ENCODE measurements at places on chromosomes 2 and 18. TPM values are rescaled to one million over a fixed set of nuclear protein-coding genes. Genes with fewer than 3 reads are reported as not detected.

Gene AQP4
- not detected for total RNA-seq

Gene SULT1C2
- total RNA-seq = 55.3 TPM

Gene INHBB
- not detected for total RNA-seq

Gene HTR2B
- not detected for total RNA-seq

Gene IGFBP2
- total RNA-seq = 48.5 TPM

Gene NPHP1
- total RNA-seq = 0.94 TPM

Gene BOK
- 6.7 TPM for total RNA-seq

DNA sequence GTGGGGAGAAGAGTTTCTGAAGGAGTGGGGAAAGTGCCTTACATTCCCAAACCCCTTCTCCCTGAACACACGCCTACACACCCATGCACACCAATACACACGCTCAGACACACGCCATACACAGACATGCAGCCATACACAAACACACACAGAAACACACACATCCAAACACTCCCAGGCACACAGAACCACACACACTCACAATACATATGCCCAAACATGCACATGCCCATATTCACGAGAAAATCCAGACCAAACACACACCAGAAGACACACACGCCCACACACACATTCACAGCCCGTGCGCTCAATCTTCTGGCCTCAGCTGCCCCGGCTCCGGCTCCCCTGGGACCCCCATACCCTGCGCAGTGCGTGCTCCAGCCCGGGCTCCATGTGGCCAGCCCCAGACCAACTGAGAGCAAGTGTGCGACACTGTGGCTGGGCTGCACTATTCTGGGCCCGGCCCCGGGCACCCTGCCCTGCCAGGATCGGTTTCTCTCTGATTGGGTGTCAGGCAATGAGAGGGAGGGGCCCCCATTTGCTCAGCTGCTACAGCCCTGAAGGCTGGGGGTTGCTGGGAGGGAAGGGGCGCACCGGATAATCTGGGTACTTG, at the start of gene PRKAG3:
Gene PRKAG3 (minus strand): TSS at position 426 of the 613 bp plus-strand sequence.
- DNase-seq = peak; percentile 33
- H3K4me1 ChIP-seq = no peaks in the 10 kb centered on the region
- no peak within 1 kb of the TSS for H3K4me3 ChIP-seq
- H3K27ac ChIP-seq = no peak within 1 kb of the TSS
- H3K36me3 ChIP-seq = no peaks in the 10 kb centered on the region
- no peaks in the 10 kb centered on the region for H3K27me3 ChIP-seq

DNA sequence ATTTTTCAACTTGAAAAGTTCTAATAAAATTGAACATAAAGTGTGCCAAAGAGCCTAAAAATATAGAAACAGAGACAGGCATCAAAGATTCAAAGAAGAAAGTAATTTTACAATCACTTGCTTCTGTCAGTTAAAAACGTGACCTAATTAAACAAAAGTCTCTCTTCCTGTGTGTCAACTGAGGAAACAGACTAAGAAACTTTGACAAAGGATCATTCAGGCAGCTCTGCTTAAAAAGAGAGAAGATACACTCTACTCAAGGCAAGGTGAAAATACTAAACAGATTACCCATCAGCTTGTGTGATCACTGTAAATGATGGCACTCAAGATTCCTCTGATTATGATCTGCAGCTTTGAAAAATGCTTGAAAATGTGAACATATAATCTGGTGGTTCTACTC, 47.8 kb downstream of the DYM start:
- H3K4me3 ChIP-seq = no peak overlapping the region
- no peak overlapping the region for H3K27ac ChIP-seq
- no peaks in the 10 kb centered on the region for H3K4me1 ChIP-seq

GRCh38 chr18:77098029-77098428, 34.6 kb downstream of the MBP start:
- no peak overlapping the region for H3K4me3 ChIP-seq
- H3K36me3 ChIP-seq = no peaks in the 10 kb centered on the region
- DNase-seq = no peak

DNA sequence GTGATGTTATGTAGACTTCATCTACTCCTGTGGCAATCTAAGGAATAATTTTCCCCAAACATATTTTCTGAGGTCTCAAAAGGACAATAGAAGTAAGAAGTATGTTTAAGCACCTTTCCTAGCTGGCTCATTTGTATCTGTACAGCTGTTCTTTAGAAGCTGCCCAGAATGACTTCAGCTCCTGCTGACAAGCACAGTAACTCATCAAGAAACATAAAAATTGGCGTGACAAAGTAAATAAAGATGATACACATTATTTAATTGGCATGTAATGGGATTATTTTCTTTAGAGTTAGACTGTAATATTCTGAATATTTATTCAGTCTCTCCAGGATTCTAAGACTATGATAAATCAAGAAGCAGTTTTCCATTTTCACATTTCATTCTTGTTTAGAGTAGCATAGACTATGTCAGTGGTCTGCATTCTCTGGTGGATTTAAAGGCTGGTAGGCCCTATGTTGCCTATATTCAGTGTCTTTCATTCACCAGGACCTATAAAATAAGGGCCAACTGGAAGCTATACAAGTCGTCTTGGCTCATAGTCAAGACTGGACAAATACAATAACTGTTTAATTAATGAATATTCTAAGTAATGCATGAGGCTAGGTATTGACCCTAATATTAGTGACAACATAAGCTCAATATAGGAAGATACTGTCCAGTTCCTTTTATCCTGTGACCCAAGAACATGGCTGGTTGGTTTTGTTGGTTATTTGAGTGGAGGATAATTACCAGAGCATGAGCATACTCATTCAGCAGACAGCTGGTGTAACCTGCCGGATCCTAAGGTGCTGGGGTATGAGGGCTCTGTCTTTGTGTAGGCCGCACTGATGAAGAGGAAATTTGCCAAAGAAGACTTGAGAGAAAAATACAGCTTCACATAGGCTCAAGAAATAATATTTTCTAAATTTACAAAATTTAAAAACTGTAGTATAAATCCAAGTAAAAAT, 107.0 kb downstream of the PDE1A start:
- no peak for DNase-seq
- H3K4me3 ChIP-seq = no peak overlapping the region
- H3K27me3 ChIP-seq = no peaks in the 10 kb centered on the region
- no peak overlapping the region for H3K27ac ChIP-seq
- no peaks in the 10 kb centered on the region for H3K36me3 ChIP-seq

- no peak for DNase-seq
- H3K4me3 ChIP-seq = no peak overlapping the region
- no peaks in the 10 kb centered on the region for H3K27me3 ChIP-seq
- no peak overlapping the region for H3K27ac ChIP-seq
- H3K36me3 ChIP-seq = no peaks in the 10 kb centered on the region
Observed at GRCh38 chr2:238974081-238974480, 126.2 kb downstream of the TWIST2 start.

GRCh38 chr2:156170929-156171328, 161.6 kb downstream of the NR4A2 start:
- H3K36me3 ChIP-seq = no peaks in the 10 kb centered on the region
- no peaks in the 10 kb centered on the region for H3K27me3 ChIP-seq
- H3K4me3 ChIP-seq = no peak overlapping the region
- DNase-seq = no peak
- no peaks in the 10 kb centered on the region for H3K4me1 ChIP-seq
- H3K27ac ChIP-seq = no peak overlapping the region

GRCh38 chr18:12843420-12844350, 40.4 kb downstream of the PTPN2 start:
- H3K36me3 ChIP-seq = no peaks in the 10 kb centered on the region
- H3K4me3 ChIP-seq = no peak overlapping the region
- no peaks in the 10 kb centered on the region for H3K27me3 ChIP-seq
- H3K27ac ChIP-seq = no peak overlapping the region

GRCh38 chr2:61257446-61257845, 95.5 kb downstream of the C2orf74 start:
- no peak overlapping the region for H3K4me3 ChIP-seq
- DNase-seq = no peak
- H3K36me3 ChIP-seq = peaks cover 60% of the 10 kb centered on the region
- H3K27me3 ChIP-seq = no peaks in the 10 kb centered on the region
- H3K27ac ChIP-seq = no peak overlapping the region

DNA sequence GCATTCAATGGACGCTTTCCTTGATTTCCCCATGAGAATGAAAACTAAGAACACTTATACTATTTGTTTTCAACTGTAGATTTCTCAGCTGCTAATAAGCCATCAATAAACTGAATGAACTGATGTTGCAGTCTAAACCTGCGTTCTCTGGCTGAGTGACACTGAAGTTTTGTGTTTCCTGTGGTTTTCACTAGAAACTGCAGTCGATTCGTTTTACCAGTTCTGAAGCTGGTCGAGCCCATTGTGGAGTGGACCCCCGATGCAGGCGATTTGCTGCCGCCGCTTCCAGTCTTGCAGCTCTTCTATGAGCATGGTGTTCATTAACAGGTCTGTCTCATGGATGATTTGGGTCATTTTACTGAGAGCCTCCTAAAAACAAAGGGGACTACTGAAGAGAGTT, 50.6 kb upstream of the STAT1 start:
- H3K4me1 ChIP-seq = no peaks in the 10 kb centered on the region
- H3K4me3 ChIP-seq = no peak overlapping the region
- no peak overlapping the region for H3K27ac ChIP-seq

GRCh38 chr18:57325491-57326166, 26.7 kb upstream of the ST8SIA3 start:
- H3K27ac ChIP-seq = no peak overlapping the region
- no peaks in the 10 kb centered on the region for H3K27me3 ChIP-seq
- no peak for DNase-seq
- no peaks in the 10 kb centered on the region for H3K36me3 ChIP-seq

- no peaks in the 10 kb centered on the region for H3K27me3 ChIP-seq
- no peak overlapping the region for H3K4me3 ChIP-seq
- H3K4me1 ChIP-seq = no peaks in the 10 kb centered on the region
- H3K27ac ChIP-seq = no peak overlapping the region
- DNase-seq = no peak
Observed at GRCh38 chr2:208017721-208018120, 7.6 kb downstream of the PLEKHM3 start.

GRCh38 chr2:157501026-157501425, 57.1 kb upstream of the CYTIP start:
- no peaks in the 10 kb centered on the region for H3K4me1 ChIP-seq
- no peaks in the 10 kb centered on the region for H3K27me3 ChIP-seq
- H3K36me3 ChIP-seq = no peaks in the 10 kb centered on the region
- no peak overlapping the region for H3K4me3 ChIP-seq
- H3K27ac ChIP-seq = no peak overlapping the region
- DNase-seq = no peak

DNA sequence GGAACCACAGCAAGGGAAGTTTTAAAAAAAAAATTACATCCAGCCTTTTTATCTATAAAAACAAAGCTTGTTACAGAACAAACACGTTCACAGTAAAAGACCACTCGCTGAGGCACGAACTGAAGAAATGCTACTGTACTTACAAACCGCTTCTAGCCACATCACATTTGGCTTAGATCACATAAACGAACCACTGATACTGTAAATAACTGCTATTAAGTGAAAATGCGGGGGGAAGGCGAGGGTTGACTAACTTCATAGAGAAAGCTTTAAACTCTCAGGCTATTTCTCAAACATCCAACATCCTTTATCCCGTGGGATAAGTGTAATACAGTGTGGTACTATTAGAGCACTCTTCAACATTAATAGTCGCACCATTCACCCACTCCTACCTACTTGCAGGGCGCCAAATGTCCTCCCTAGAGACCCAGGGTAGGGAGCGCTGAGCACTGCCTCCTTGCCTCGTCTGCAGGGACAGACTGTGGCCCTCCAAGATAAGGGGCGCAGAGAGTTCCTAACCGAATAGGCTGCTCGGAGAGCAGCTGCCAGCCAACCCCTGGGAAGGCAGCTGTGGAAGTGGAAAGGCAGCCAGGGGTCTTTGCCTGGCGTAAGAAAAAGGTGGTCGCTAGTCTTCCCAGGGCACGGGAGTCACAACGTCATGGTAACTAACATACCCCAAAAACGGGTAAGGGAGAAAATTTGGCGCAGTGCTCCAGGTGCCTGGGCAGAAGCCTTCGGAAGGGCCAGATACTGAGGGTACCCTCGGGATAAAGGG, 854 bp downstream of the GPR155 start:
- no peaks in the 10 kb centered on the region for H3K4me1 ChIP-seq
- DNase-seq = peak; percentile 42
- H3K36me3 ChIP-seq = peaks cover 4% of the 10 kb centered on the region
- H3K4me3 ChIP-seq = peak overlapping the region; percentile 84
- peak overlapping the region; percentile 84 for H3K27ac ChIP-seq

GRCh38 chr2:133790711-133791110, 222.4 kb upstream of the NCKAP5 start:
- H3K27me3 ChIP-seq = no peaks in the 10 kb centered on the region
- no peak for DNase-seq
- H3K4me3 ChIP-seq = no peak overlapping the region
- H3K4me1 ChIP-seq = no peaks in the 10 kb centered on the region
- no peak overlapping the region for H3K27ac ChIP-seq

- no peaks in the 10 kb centered on the region for H3K36me3 ChIP-seq
- H3K27me3 ChIP-seq = no peaks in the 10 kb centered on the region
- DNase-seq = no peak
Observed at GRCh38 chr2:113116100-113116958, 11.1 kb upstream of the IL1RN start.

DNA sequence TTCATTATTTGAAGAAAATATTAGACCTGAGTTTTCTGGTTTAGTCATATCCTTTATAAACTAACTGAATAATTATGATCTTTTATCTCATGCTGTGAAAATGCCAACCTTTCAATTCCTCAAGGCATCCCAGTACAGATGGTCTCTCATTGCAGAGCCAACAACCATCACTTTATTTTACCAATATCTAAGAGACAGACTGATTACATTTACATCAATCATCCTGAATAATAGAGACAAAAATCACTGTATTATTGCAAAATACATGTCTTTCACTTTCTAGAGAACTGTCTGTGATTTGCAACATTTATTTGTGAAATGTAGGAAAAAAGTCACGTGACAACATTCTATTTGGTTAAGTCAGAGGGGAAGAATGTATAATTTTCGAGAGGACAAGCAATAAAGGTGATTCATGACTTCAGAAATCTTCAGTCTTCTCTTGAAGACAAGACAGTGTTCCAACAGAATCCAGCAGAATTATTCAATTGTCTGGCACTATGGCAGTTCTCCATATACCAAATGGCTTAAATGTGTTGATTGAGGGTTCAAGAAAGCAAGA, 503.6 kb upstream of the SYT4 start:
- no peaks in the 10 kb centered on the region for H3K36me3 ChIP-seq
- H3K27ac ChIP-seq = no peak overlapping the region
- no peaks in the 10 kb centered on the region for H3K4me1 ChIP-seq
- H3K27me3 ChIP-seq = no peaks in the 10 kb centered on the region
- DNase-seq = no peak

DNA sequence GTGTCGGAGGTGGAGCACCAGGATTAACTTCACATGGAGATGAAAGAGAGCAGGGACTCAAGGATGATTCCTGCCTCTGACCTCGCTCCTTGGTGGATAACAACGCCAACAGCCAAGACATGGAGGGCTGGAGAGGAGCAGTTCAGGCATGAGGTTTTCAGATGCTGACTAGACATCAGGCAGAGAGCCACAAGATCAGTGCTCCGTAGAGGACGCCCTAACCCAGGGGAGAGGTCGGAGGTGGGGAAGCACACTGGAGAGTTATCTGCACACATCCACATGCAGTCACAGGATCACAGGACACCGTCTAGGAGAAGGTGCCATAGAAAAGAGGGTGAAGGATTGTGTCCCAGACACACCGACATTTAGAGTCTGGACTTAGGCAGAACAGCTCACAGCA, 344.3 kb downstream of the EIPR1 start:
- H3K4me3 ChIP-seq = no peak overlapping the region
- H3K36me3 ChIP-seq = no peaks in the 10 kb centered on the region
- H3K27ac ChIP-seq = no peak overlapping the region
- no peaks in the 10 kb centered on the region for H3K27me3 ChIP-seq
- DNase-seq = no peak

Data from Peyer's patch (tissue), 4 donors.